ENCODE measurements at places on chromosomes 4 and X.
A peak's percentile ranks its signal among the peaks of the same experiment; 100 is the strongest.

GRCh38 chr4:107468156-107468555 is 251.9 kb downstream of the PAPSS1 start:
- no peak for DNase-seq

DNA sequence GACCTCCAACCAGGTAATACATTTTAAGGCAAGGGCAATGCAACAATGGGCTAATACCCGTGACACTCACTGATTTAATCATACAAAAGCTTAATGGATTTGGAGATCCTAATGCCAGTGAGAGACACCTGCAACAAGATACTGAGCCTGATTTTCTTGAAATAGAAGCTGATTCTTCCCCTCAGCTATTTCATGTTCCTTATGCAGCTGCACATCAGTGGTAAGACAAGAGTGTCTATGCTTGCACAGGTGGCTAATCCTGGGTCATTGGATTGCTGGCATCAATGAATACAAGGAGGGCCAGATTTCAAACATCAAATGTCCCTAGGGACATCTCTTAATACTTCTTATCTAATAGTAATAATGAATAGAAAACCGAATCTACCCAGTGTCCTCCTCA is 139.7 kb downstream of the PPARGC1A start:
- no peak for DNase-seq

DNA sequence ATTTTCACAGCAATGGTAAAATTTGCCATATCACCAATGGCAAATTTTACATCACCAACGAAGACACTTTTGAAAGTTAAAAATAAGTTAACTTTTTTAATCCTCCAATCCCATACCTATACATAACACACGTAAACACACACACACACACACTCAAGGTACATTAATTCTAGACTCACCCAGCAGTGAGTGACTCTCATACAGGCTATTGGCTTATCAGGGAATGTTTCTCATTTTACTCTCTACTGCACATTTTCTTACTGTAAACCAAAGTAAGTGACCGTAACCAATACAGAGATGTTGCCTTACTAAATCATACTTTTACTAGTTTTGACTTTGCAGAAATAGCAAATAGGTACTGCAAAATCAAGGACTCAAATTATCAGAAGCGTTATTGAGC is 2.3 kb downstream of the VEGFC start:
- DNase-seq, result no peak

DNA sequence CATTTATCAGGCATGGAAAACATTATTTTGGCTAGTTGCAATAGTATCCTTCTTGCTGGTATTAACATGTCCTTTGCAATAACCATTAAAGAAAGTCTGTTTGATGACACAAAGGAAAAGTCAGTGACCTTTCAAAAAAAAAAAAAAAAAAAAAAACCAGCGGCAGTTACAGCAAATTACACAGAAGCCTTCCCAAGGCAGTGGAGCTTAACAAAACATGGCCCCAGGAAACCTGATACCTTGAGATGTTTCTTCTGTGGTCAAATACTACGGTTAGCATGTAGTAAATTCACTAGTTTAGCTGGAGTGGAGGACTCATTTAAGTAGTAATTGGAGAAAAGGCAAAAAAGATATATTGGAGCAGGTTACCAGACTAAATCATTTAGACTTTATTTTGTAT is 359.1 kb downstream of the DACH2 start:
- peak; percentile 75 for DNase-seq

GRCh38 chr4:32987111-32987510 is 2266.9 kb downstream of the PCDH7 start:
- no peak for DNase-seq

- no peak for DNase-seq
Observed at GRCh38 chr4:4480685-4481398, 61.0 kb downstream of the STX18 start.

DNA sequence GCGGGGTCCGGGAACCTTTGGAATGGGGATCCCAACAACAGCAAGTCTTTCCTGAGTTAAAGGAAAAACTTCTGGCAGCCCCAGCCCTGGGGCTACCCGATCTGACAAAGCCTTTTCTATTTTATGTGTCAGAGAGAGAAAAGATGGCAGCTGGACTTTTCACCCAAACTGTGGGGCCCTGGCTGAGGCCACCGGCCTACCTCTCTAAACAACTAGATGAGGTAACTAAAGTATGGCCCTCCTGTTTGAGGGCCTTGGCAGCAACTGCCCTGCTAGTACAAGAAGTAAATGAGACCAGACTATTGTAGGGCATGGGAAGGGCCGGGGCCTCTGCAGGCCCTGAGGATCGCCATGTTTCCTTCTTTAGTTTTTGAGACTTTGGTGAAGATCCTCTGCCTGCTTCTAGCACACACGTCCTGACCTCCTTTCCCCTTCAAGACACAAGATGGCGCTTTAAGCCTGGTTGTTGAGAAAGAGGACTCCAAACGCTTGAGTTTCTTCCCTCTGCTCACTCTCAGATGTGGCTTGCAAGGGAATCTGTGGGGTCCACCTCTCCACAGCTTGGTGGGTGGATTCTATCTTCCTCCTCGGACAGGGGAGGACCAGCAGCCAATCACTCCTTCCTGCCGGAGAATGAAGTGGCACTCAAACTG is 18.5 kb upstream of the DRD5 start:
- peak; percentile 71 for DNase-seq

- no peak for DNase-seq
Observed at GRCh38 chr4:142423861-142424260, 422.2 kb downstream of the INPP4B start.
